Fibroblast of skin of back (primary cell): ENCODE measurements at places on chromosomes 11 and 22.
A peak's percentile ranks its signal among the peaks of the same experiment; 100 is the strongest.

- DNase-seq, result no peak
Observed at GRCh38 chr11:36268337-36268985, 20.8 kb downstream of the COMMD9 start.

GRCh38 chr11:67345920-67346819 lies 7.2 kb downstream of the POLD4 start:
- DNase-seq, result peak; percentile 48

GRCh38 chr11:72102631-72102945 lies 509 bp downstream of the LAMTOR1 start:
- no peak for DNase-seq

DNA sequence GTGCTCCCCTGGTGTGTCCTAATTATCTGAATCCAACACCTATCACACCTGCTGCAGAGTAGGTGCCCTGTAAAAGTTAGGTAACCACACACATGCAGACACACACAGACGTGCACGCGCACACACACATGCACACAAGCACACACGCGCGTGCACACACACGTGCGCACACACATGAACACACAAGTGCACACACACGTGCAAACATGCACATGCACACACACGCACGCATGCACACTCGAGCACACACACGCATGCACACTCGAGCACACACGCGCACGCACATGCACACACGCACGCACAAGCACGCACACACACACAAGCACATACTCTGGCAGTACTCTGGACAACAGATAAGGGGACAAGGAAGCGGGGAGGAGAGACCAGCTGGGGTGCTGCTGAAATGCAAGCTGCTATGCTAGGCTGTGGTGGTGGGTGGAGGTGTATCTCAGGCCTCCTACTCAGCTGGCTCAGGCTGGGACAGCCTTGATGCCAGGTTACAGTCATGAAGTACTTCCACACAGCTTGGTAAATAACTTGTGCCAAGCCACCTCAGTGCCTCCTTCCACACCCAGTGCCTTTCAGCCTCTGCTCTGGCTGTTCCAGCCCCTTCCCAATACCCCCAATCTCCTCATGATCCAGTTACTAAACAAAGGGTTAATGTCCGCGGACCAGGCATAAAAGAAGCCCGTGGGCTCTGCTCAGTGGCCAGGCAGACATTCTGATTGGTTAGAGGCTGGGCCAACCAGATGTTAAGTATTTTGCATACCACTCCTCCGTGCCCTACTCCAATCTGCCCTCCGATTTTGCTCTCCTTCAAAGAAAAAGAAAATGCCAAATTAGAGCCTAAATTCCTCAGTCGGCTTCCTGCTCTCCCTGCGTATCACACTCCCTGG lies 374.1 kb downstream of the TENM4 start:
- no peak for DNase-seq

DNA sequence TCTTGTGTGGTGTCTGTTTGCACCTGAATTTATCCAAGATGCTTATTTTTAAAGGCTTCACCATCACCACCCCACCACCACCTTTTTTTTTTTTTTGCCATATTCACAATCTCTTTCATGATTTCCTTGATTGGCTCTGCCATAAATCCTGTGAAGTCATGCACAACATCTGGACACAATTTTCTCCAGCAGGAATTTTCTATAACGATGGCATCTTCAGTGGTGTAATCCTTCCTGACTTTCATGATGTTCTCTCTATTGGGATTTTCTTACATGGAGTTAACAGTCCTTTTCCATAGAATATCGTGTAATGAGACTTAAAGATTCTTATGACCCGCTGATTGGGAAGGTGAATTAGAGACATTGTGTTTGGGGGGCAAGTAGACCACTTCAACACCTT lies 17.8 kb downstream of the ZFP91 start:
- DNase-seq, result no peak

GRCh38 chr11:13343931-13344717 lies 66.5 kb downstream of the BMAL1 start:
- DNase-seq, result peak; percentile 75

DNA sequence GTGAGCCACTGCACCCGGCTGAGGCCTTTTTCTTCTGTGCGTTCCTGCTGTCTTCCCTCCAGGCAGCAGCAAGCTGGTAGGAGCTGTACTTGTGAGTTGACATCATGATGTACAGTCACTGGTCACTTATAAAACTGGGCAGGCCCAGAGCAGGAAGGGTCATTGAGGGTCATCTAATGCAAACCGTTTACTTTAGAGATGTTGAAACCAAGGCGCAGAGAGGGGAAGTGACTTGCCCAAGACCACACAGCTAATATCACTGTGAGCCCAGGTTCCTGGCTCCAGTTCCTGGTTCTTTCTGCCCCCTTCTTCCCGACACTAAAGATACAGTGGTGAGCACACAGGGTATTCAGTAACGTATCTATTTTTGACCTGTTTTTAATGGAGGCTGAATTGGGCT lies 27.3 kb downstream of the PTPRJ start:
- DNase-seq, result no peak

GRCh38 chr11:8093931-8094575 lies 13.0 kb downstream of the TUB start:
- no peak for DNase-seq

DNA sequence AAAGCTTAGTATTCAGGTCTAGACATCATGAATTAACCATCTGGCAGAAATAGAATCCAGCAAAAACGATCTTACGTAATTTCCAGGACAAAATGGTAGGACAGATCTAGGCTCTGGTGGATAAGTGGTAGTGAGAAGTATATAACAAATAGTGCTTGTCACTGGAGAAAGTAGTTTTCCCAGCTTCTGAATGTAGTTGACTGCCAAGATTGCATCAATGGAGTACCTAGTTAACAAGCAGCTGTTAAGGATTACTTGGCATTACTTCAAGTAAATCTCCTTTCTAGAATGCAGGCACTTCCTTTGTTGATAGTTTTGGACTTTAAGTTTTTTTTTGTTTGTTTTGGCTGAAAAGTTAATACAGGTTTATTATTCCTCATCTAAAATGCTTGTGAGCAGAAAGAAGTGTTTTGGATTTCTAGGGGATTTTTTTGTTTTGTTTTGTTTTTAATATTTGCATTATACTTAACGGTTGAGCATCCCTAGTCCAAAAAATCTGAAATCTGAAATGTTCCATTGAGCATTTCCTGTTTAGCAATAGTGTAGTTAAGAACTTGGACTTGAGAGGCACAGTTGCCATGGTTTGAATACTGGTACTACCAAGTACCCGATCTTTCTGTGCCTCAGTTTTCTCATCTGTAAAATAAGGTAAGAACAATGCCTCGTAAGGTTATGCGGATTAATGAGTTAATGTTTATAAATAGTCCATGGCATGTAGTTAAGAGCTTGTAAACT lies 20.3 kb downstream of the FAM118B start:
- no peak for DNase-seq

GRCh38 chr11:103315248-103315647 lies 206.0 kb downstream of the DYNC2H1 start:
- DNase-seq, result no peak

DNA sequence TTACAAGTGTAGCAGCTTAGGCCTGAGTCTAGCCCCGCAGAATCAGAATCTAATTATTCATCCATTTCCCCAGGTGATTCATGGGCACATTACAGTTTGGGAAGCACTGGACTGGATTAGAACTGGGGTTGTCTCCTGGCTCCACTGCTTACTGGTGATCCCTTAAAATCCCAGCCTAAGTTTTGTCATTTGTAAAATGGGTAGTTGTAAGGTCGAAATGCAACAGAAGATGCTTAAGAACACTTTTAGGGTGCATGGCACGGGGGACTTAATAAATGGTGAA lies 1.3 kb downstream of the STX3 start:
- DNase-seq, result no peak

- no peak for DNase-seq
Observed at GRCh38 chr11:44149651-44150050, 54.2 kb downstream of the EXT2 start.

- DNase-seq, result no peak
Observed at GRCh38 chr11:93801366-93801765, 17.3 kb downstream of the MED17 start.

GRCh38 chr11:47886096-47886495 lies 37.9 kb upstream of the NUP160 start:
- peak; percentile 85 for DNase-seq

DNA sequence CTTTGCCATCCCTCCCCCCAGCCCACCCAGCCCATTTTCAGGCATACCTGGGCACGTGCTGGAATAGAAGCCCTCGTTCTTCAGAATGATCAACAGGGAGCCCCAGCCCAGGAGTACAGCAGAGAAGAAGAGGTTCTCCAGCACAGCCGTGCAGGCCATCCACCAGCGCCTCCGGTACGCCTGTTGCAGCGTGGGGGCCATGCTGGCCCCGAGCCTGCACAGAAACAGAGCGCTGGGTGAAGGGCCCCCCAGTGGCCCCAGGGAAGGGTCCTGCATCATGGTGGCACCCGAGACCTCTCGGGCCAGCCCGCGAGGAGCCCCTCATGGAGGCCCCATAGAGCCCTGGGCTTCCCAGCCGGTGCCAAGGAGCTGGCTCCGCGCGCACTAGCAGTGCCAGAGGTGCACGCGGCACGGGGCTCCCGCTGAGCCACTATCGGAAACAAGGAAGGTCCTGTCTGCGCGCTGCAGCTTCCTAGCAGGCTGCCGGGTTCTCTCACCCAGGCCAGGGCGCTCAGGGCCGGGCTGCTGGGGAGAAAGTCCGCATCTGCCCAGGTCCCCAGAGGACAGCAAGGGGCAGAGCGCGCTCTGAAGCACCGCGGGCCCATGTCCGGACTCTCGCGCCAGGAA lies 1.5 kb downstream of the SLC43A1 start:
- DNase-seq, result peak; percentile 30

- DNase-seq, result no peak
Observed at GRCh38 chr22:29328055-29328454, 12.6 kb upstream of the RASL10A start.

GRCh38 chr11:820655-821511 lies 2.2 kb downstream of the PNPLA2 start:
- DNase-seq, result peak; percentile 62

DNA sequence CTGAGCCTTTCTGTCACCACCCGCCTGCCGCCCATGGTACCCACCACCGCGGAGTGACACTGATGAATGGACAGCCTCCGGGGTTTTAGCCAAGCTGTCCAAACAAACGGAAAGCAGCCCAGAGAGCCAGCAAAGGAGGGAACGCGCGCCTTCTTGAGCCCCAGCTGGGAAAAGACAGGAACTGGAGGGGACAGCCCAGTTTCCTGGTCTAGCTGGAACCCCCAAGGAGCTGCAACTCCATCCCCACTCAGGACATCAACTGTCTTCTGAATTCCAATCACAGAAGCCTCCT lies 33.7 kb downstream of the SHISAL1 start:
- no peak for DNase-seq

DNA sequence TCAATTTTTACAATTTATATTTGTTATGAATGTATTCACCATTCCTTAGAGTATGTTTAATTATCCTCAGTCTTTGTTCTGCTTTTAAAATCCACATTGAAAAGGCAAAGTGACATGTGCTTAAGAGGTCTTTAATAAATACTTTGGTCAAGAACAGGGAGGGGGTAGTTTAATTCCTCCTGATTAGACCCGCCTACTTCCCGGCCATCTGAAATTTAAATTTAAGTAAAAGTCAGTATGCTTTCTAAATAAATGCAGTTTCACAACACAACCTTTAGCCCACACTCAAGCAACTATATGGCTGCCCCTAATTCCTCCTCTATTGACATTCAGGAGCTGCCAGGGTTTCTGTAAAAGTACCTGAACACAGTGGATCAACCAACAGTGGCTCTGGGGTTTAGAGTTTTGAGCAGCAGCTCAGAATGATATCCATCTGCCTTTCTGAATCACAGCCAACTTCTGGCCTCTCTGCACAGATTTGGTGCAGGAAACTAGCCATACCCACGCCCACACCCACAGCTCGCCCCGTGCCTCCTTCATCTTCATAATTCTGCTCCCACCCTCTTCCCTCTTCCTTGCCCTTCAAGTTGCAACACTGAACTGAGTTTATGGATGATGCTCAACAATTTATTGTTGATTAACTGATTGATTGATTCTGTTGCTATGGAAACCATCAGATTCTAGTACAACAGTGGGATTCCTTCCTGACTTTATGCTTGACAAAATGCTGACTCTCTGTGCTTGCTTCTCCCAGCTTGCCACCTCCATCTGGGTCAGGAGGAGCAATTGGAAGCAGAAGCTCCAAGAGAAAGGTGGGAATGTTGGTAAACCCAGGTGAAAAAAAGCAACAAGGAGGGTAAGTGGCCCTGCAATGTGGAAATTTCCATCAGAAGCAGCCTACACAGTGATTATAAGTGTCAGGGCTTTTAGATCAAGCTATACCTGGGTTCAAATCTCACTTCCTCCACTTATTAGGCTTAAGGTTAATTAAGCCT lies 70.8 kb downstream of the PANX1 start:
- DNase-seq, result no peak
